Articular chondrocyte of knee joint (primary cell): ENCODE measurements at places on chromosomes 7 and 10. TPM values are rescaled to one million over a fixed set of nuclear protein-coding genes. Genes with fewer than 3 reads are reported as not detected.

Gene BAIAP2L1
- total RNA-seq: 16.1 and 17.5 TPM in 2 replicates

Gene GALNT17
- total RNA-seq: under 0.01 and 0.26 TPM in 2 replicates

Gene KIF11
- 18.4 and 26.5 TPM in 2 replicates for total RNA-seq

Gene FKBP6
- total RNA-seq: under 0.01 TPM in 1 of 2 replicates, not detected in the other

Gene ZNF804B
- not detected in 2 replicates for total RNA-seq

Gene SLC16A9
- total RNA-seq: 2.1 and 4.1 TPM in 2 replicates

Gene PLAC9
- total RNA-seq: 25.4 and 28.7 TPM in 2 replicates
